ENCODE measurements at places on chromosomes 6 and 20. TPM values are rescaled to one million over a fixed set of nuclear protein-coding genes. Genes with fewer than 3 reads are reported as not detected.

LINC00237 gene
- total RNA-seq = not detected

IMPG1 gene
- total RNA-seq = not detected

DNA sequence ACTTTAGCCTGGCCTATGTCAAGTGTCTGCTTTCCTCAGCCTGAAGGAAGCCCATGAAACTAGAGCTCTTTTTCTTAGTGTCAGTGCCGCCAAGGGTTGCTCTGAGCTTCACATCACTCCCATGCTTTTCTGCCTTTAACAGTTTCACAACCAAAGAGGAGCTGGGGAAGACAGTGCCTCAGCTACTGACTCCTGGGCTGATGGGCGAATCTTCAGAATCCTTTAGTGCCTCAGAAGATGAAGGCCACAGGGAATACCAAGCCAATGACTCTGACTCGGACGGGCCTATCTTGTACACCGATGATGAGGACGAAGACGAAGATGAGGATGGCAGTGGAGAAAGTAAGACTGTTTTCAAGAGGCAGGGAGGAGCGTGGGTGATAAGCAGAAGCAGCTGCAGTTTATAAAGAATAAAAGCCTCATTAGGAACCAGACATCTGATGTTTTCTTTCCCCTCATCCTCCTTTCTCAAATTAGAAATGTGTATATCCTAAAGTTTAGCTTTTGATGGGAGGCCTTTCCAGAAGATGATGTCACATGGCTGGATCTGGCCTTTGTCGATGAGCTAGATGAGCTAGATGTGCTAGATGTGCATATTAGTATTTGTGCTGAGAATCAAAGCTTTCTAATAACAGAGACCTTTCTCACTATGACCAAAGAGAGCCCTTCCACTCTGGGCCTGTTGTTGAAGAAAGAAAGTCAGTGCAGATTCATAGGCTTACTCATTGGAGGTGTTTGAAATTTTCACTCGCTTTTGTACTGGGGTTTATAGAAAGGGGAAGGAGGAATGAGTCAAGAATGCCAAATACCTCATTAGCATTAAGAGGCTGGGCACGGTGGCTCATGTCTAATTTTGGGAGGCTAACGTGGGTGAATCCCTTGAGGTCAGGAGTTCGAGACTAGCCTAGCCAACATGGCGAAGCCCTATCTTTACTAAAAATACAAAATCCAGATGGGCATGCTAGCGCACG lies 70.7 kb upstream of the LTV1 start:
- no peak for DNase-seq

DNA sequence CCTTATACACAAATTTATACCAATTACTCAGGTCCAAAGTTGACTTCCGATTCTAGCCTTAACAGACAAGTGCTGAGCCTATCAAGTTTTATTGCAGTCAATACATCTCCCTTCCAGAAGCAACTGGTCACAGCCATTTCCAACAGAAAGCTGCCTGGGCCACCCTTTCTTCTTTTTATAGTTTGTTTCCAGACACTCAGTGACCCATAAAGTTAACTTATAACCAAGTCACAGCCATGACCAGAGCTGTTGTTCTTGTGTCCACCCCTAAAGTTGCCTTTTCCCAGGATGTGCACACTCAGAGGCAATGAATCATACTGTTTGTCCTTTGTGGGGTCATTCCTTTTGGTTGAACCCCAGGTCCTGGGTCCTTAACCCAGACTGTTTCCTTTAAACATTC lies 89.9 kb downstream of the CD83 start:
- DNase-seq = no peak

All from mucosa of gallbladder (tissue), 1 donor.